ENCODE measurements at places on chromosomes 1 and 21.

DNA sequence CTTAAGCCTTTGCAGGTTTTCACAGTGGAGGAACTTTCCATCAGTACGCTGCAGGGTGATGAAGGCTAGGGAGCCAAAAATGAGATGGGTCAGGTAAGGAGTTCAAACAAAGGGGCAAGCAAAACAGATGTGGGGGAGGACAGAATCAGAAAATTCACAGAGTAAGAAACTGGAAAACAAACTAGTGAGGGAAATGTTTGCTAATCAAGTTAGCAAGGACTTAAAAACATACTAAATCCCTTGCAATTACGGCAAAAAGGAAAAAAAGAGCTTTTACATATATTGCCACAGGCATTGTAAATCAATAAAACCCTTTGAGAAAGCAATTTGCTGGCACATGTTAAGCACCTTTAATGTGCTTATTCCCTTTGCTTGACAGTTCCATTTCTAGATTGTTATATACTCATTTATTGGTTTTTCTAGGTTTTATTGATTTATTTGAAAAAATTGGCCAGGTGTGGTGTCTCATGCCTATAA lies 45.8 kb upstream of the SERBP1 start:
- DNase-seq = no peak

DNA sequence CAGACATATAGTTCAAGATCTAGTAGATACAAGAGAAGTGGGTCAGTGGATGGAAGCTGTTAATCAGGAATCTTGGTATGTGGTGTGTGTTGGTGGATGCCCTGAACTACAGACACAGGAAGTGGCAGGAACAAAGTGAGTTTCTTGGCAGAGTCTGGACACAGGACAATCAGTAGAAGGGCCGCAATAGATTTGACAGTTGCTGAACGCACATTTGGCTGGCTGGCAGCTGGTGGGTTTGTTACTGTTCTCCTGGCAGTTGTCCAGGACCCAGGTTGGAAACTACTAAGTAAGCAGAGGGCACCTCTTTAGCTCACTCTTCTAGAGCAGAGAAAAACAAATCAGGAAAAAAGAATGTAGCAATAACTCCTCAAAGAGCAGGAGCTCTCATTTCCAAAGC lies 13.2 kb downstream of the KRTAP26-1 start:
- DNase-seq = no peak

DNA sequence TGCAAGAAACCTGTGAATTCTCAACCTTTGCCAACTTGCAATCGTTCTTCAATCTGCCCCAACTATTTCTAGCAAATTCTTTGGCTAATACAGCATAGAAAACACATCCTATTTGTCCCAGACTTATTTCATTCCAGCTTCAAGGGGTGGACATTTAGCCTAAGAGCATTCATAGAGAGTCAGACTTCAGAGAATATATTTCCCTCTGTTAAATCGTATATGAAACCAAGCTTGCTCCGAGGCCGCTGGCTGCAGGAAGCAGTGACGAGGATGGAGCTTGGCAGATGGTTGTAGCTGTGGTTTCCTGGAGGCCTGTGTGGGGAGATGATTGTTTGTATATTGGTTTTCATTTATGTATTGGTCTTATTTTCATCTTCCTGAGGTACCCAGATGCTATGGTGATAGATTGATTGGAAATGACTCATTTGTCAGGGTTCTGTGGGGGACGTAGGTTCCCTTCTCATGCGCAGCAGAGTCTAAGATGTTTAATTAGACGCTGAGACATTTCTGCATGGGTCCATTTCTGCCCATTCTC lies 26.1 kb downstream of the MAN1C1 start:
- DNase-seq = peak; percentile 64

DNA sequence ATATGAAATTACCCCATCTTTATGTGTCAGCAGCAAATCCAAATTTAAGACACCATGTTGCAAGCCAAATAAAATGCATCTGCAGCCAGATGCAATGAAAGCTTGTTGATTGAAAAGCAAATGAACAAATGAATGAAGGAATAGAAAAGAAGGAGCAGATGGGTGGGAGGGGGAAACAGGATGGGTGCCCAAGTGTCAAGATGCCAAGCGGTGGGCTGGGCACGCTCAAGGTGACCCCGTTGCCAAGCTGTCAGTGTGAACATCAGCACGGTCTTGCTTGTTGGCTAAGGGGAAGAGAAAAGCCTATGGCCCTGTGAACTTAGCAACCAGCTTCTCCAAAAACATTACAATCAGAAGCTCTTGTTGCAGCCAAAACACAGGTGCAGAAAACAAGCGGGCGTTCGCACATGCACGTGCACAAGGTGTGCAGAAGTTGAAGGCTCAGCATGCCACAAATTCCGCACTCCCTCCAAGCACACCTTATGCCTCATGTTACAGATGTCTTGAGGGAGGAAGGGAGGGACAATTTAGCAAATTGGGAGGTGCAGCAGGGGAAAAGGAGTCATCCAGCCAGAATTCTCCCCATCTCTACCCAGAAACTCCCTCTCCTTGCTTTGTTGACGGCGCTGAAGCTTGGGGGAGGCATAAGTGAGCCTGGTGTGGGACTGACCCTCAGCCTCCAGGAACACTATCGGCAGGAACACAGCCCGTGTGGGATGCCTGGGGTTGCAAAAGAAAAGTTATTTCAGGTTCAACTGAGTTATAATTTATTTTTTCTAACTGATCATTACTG lies 62.4 kb downstream of the HIVEP3 start:
- no peak for DNase-seq
